ENCODE measurements at places on chromosomes 11 and 22. TPM values are rescaled to one million over a fixed set of nuclear protein-coding genes. Genes with fewer than 3 reads are reported as not detected.

Gene MYEOV
- total RNA-seq: not detected

Gene ALDH3B1
- total RNA-seq: 5.1 TPM

Gene SLC22A8
- total RNA-seq: not detected

Gene KRTAP5-8
- not detected for total RNA-seq

Gene OR2AT4
- not detected for total RNA-seq

Gene IRAG1
- 73.7 TPM for total RNA-seq

Gene PGA5
- total RNA-seq: not detected

Data from dorsolateral prefrontal cortex (tissue), 122 donors.